Upper lobe of left lung (tissue), 6 donors: ENCODE measurements at places on chromosomes 12 and 14. TPM values are rescaled to one million over a fixed set of nuclear protein-coding genes. Genes with fewer than 3 reads are reported as not detected.

DNA sequence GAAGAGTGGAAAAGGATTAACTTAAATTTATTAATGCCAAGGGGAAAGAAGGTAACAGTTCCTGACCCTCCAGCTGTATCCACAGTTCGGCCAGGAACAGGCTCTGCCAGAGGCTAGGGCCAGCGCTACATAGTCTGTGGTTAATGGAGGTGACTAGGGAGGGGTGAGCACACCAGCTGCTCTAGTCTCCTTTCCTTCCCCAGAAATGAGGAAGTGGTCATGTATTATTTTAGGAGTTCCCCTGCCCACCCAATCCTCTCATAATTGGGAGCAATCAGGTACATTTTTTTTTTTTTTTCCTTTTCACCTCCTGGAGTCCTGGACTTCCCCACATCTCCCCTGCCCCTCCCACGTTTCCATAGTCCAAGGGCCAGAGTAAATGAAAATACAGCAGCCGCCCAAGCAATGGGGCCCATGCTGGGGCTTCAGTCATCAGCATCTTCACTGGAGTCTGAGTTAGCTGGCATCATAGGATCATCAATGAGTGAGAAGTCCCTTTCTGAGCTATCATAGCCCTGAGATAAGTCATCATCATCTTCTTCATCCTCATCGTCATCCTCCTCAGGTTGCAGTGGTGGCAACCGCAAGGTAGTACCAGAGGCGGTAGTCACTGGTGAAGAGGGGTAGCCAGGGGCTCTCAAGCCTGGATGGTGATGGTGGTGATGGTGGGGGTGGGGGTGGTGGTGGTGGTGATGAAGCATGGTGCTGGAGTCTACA, 1.5 kb upstream of the SUPT16H start:
- no peak for DNase-seq

DNA sequence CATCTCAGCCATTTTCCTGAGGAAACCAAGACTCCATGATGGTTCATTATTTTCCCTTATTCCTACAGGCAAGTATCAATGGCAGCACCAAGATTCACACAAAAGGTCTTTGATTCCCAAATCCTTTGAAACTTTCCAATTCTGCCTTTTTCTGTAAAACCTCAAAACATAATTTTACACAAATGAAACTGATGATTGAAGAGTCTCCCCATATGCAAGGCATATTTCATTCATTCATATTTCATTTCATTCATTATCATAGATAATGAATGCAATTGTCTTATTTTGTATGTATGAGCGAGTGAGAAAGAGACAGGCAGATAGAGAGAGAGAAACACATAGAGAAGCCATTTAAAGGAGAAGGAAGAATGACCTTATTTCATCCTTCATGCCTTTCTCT, 172.8 kb downstream of the BTG1 start:
- no peak for DNase-seq

DNA sequence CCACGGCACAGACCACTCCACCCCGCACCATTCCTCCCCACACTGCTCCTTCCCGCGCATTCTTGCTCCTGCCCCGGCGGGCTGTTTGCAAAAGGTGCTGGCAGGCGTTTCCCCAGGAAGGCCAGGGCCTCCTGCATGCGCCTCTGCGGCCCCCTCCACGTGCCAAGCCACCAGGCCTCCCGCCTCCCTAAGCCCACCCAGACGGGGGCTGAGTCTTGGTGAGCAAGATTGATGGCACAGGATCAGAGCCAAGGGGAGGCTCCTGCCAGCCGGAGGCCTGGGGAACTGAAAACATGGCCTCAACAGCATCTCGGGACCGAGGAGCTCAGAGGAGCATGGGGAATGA, 328.3 kb upstream of the DIO3 start:
- DNase-seq: peak; percentile 62

DNA sequence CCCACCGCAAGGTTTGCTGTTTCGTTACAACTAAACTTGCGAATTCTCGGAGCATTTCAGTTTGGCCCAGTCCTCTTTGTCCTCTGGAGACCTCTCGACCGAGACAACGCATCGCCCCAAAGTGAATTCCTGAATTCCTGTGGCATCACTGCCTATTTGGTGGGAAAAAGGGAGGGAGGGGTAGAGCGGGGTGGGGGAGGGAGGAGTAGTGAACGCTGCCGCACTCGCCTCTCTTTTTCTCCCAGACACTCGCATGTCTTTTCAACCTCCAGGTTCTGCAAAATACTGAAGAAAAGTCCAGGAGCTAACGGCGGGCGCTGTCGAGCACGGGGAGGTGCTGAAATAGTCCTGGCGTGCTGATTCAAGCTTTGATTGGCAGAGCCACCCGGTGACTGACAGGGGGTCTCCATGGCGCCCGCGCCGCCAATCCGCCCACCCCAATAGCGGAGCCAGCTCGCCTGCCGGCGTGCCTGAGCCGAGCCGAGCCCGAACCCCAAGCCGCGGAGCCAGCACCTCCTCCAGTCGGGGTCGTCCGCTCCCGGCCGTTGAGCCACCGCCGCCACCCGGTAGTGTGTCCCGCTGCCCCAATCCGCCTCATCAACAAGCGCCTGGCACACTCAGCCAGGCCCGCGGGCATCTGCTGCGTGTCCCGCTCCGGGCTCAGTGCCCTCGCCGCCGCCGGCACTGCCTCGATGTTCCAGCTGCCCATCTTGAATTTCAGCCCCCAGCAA, at the start of gene SIX6:
TSS of gene SIX6 (plus strand) at position 440 of the 731 bp plus-strand sequence. CDS start at position 693, 253 bp downstream.
- DNase-seq: peak; percentile 85

GRCh38 chr14:52355526-52355925, 41.4 kb downstream of the PTGER2 start:
- DNase-seq: no peak

The NFATC4 gene
- 50.0 TPM for total RNA-seq

The ZC2HC1C gene
- 3.2 TPM for total RNA-seq

The PTCSC3 gene
- total RNA-seq: 0.83 TPM

The GSC gene
- total RNA-seq: 0.47 TPM
